ENCODE measurements at places on chromosomes 3 and 15. TPM values are rescaled to one million over a fixed set of nuclear protein-coding genes. Genes with fewer than 3 reads are reported as not detected.

ZNF660 gene
- 1.8 TPM for total RNA-seq

GPR149 gene
- not detected for total RNA-seq

PRR23C gene
- not detected for total RNA-seq

CLRN1 gene
- not detected for total RNA-seq

COL6A5 gene
- total RNA-seq: not detected

ULK4 gene
- total RNA-seq: 2.0 TPM
